Posterior cingulate gyrus (tissue), 11 donors: ENCODE measurements at places on chromosomes 6 and 20.
A peak's percentile ranks its signal among the peaks of the same experiment; 100 is the strongest.

GRCh38 chr6:62391358-62391757 lies 105.3 kb upstream of the KHDRBS2 start:
- no peak for DNase-seq

GRCh38 chr6:12504325-12504966 lies 212.1 kb upstream of the PHACTR1 start:
- DNase-seq: no peak

GRCh38 chr6:29627755-29628418 lies 5.1 kb downstream of the GABBR1 start:
- peak; percentile 94 for DNase-seq

- DNase-seq: no peak
Measured at GRCh38 chr6:34656378-34657036, 40.1 kb downstream of the ILRUN start.

- DNase-seq: no peak
Measured at GRCh38 chr20:41422953-41423352, 56.3 kb upstream of the EMILIN3 start.

DNA sequence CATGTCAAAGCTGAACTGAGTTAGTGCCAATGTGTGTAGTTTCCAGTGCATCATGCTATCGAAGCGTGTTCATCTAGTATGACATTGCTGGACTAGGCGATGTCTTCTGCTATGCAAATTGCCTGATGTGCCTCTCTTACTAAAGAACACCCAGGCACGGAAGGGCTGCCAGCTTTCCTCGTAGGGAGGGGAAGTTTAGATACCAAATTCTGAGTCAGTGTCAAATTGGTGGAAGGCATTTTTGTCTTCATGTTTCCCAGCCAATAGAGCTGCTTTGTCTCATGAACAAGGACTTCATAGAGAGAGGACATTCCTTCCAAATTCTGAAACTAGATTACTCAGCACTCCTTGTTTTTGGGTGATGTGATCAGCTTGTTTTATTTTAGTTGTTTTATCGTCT lies 320.1 kb downstream of the BTBD3 start:
- DNase-seq: peak; percentile 68

DNA sequence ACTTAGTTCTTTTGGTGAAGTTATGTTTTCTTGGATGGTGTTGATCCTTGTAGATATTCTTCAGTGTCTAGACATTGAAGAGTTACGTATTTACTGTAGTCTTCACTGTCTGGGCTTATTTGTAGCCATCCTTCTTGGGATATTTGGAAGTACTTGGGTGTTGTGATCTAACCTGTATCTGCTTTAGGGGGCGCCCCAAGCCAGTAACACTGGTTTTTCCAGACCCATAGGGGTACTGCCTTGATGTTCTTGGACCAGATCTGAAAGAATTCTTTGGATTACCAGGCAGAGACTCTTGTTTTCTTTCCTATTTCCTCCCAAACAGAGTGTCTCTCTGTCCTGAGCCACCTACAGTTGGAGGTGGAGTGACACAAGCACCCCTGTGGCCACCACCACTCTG lies 309.1 kb upstream of the IMPG1 start:
- DNase-seq: no peak

GRCh38 chr6:134746140-134746539 lies 203.8 kb downstream of the ALDH8A1 start:
- no peak for DNase-seq

- no peak for DNase-seq
Measured at GRCh38 chr6:89508755-89509563, 76.0 kb downstream of the ANKRD6 start.

DNA sequence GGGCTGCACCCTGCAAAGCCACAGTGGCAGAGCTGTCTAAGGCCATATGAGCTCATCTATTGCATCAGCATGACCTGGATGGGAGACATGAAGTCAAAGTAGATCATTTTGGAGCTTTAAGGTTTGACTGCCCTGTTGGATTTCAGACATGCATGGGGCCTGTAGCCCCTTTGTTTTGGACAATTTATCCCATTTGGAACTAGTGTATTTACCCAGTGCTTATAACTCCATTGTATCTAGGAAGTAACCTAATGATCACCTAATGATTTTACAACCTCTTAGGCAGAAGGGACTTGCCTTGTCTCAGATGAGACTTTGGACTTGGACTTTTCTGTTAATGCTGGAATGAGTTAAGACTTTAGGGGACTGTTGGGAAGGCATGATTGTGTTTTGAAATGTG lies 575.4 kb downstream of the EPM2A start:
- DNase-seq: no peak

- no peak for DNase-seq
Measured at GRCh38 chr20:43022568-43022967, 167.1 kb downstream of the PTPRT start.

DNA sequence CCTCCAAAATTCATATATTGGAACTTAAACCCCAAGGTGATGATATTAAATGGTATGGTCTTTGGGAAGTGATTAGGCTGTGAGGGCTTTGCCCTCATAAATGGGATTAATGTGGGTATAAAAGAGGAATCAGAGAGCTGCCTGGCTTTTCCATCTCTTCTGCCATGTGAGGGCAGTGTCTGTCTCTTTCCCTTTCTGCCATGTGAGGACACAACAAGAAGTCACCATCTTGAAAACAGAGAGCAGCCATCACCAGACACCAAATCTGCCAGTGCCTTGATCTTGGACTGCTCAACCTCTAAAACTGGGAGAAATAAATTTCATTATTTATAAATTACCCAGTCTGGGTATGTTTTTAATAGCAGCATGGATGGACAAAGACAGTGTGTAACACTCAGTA lies 263.0 kb downstream of the PAX1 start:
- no peak for DNase-seq

- no peak for DNase-seq
Measured at GRCh38 chr6:84428300-84428907, 201.0 kb upstream of the CEP162 start.

DNA sequence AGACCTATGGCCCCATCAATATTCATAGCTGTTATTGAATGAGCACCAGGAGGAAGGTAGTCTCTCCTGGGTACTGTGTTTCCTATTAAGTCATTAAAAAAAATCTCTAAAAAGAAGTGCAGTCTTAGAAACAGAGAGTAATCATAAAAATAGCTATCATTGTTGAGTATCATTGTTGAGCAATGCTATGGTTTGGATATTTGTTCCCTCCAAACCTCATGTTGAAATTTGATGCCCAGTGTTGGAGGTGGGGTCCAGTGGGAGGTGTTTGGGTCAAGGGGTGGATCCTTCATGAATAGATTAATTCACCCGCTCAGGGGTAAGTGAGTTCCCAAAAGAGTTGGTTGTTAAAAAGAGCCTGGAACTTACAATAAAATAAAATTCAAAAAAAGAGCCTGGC lies 88.1 kb upstream of the IYD start:
- no peak for DNase-seq

GRCh38 chr6:113644861-113645575 lies 212.1 kb upstream of the MARCKS start:
- DNase-seq: no peak

DNA sequence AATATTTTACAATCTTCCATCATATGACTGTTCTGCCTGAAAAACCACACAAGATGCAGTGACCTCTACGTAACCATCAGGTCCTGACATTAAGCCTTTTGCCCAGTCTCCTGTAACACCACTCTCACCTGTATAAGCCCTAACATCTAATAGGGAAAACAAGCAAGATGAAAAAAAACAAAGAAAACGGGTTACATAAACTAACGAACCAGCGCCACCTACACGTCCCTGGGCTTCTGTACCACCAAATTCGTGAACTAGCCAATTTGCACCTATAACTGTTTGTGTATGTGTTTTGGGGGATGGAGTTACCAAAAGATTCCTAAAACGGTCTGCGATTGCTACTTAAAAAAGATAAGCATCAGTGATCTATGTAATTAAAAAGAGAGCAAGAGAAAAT lies 70.2 kb downstream of the BLOC1S5 start:
- no peak for DNase-seq

DNA sequence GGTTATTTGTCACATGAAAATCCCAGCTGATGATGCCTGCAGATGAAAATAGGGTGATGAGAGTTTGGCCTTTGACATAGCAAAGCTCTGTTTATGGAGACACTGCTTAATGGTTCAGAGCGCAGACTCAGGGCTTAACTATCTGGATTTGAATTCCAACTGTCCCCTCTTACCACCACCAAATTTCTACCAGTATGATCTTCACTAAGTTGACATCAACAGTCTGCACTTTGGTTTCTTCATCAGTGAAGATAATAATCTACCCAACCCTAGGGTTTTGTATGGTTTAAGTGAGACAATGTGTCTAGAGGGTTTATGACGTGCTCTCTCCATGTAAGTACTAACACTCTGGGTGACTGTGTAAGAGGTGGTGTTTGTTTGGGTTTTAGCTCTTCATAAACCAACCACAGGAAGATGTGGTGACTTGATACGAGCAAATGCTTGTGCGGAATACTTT lies 151.4 kb upstream of the TNFAIP3 start:
- DNase-seq: no peak

DNA sequence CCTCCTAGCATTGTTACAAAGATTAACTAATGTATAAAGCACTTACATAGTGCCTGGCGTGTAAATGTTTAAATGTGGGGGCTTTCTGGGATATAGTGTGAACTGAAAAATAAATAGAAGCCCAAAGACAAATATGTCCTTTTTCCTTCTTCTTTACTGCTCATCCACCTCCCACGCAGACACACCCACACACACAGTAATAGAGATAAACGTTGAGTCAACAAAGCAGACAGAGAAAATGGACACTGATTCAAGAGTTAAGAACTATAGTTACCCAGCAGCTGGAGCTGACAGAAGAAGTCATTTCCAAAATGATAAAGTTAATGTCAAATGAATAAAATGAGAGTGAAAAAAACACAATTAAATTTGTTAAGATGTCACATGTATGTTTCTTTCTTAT lies 68.3 kb downstream of the FHL5 start:
- DNase-seq: no peak
